ENCODE measurements at places on chromosomes 7 and 10.

DNA sequence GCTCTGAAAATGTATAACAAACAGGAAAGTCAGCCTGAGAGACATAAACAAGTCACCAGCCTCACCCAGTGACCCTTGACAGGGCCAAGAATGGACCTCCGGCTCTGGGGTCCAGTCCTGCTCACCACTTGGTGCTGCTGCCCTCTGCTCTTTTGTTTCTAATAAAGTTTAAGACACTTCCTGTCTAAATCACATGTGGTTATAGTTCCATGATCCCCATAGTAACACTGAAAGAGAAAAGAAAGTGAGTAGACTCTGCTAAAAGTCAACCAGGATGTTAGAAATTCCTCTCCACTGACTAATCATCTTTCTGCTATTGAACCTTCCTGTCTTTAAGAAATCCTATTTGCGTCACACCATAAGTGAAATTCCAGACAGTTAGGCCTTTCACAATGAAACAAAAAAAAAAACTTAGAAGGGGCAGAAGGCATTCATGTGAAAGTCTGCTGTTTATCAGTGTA, 179.2 kb upstream of the BET1 start:
- DNase-seq: no peak

GRCh38 chr7:157526005-157526912, 189.5 kb downstream of the DNAJB6 start:
- DNase-seq: no peak

GRCh38 chr10:30974355-30974754, 57.3 kb downstream of the ZNF438 start:
- no peak for DNase-seq

- no peak for DNase-seq
Observed at GRCh38 chr7:71618278-71618677, 486.3 kb downstream of the GALNT17 start.

DNA sequence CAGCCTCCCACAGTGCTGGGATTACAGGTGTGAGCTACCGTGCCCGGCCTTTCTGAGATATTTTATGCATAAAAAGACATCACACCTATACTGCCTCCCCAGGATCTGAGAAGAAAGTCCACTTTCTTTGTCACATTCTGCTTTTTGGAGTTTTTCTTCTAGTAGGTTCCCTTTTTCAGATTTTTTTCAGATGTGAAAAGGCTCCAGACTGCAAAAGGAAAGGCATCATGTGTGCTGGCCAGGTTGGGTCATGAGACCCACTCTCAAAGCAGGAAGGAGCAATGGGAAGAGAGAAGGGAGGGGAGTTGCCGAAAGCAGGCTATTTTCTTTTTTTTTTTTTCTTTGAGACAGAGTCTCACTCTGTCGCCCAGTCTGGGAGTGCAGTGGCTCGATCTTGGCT, 10.8 kb downstream of the BLVRA start:
- no peak for DNase-seq

DNA sequence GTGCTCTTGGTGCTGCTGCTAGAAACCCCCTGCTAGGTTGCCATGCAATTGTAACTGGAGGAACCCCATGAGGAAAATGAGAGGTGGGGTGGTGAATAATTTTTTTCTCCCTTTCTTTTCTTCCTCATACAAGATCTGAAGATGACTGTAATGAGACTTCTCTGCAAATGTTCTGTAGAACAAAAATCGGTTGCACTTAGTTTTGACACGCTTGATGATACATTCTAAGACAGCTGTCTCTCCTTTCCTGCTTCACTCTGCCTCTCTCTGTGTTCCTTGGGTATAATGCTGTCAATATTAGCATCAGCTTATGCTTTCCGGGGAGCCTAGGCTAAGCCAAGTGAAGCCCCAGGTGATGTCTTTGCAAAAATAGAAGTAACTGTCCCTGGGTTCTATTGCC, 721.5 kb downstream of the POM121L12 start:
- no peak for DNase-seq

- DNase-seq: no peak
Observed at GRCh38 chr10:29254123-29255046, 34.5 kb upstream of the LYZL1 start.

DNA sequence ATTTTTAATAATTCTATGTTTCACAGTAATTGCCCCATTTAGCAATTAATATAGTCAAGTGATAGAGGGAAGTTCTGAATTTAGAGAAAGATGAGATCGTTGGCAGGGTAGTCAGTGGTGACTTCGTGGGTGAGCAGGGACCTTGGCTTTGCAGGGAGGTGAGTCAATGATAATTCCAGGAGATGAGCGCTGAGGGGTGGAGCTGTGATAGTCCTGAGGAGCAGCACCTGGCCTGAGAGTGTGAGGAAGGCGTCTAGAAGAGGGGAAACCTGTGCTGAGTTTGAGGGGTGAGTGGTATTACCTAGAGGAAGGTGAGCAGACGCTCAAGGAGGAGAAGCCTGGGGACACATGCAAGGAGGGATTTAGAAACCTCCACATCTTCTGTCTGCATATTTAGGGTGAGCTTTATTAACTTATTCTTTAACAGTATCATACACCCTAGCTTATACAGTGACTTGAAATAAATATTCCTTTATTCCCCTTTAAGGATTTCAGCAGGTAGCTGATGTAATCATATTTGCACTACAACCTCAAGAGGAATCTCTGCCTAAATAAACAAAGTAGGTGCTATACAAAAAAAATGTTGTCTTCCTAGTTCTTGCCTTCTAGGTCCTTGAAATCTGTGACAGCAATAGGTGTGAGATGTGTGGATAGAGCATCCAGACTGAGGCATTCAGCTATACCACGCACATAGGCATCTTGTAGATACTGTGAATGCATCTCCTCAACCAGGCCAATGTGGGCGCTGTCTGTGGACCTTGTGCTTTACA, 2.1 kb upstream of the TRIL start:
- DNase-seq: no peak

DNA sequence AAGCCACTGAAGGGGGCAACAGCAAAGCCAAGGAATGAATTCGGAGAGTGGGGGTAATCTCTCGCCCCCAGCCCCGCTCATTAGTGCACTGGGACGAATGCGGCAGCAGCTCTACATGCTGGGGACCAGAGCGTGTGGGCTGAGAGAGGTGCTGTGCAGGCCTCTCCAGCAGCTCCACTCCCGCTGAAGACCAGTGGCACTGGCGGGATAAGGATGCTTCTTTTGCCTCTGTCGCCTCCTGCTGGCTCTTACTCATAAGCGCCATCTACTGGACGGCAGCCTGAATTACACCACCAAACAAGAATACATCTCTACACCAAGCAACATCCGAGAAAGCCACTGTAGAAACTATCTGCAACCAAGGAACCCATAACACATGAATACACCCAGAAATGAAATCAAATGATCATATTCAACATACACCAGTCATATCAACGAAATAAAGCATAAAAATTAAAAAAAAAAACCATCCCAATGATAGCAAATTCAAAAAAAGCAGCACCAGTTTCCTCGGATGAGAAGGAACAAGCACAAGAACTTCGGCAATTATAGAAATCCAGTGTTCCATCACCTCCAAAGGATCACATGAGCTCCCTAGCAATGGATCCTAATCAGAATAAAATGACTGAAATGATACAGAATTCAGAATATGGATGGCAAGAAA, 79.0 kb upstream of the TMEM168 start:
- peak; percentile 58 for DNase-seq

DNA sequence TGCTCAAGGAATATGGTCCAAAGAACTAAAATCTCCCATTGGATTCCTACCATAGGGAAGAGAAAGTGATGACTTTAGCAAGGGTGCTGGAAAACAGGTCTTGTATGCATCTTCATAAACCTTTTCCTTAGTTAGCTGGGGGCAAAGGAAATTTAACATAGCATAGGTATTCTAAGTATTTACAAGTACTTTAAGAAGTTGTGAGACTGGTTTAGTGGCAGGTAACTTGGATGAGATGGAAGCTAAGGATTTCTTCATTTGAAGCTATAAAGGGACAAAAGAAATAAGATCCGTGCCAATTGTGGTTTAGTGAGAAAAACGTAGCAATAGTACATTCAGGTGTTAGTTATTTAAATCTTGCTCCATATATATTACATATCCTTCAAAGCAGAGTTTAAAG, 183.4 kb upstream of the TCF7L2 start:
- no peak for DNase-seq

DNA sequence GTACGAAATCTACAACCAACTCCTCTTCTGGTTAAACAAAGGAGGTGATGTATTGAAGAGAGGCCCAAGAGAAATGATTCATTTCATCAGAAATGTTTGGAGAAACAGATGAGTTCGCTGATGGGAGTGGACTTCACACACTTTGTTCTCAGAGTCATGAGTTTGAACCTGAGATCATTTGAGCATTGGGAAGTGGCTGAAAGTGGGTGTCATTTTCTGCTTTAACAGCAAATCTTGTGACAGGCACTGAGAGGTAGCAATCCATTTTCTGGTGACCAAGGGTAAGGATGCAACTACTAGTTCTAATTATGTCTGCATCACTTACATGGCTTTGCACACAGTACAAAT, 51.4 kb downstream of the RBM20 start:
- DNase-seq: no peak

DNA sequence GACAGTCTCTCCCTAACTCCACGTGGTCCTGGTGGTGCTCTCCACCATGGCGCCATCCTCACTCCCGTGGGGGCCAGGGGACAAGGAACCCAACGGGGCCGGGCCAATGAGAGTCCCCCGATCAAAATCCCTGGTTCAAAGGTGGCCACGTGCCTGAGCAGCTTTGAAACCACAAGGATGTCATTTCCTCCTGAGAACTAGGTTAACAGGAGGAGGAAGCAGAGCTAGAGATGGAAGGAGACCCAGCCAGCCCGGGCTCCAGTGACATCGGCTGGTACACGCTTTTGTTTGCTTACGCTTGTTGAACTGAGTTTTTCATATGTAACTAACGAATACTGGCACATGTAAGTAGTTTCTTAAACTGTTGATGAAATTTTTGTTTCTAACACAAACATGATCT, 61.7 kb downstream of the PRPF18 start:
- no peak for DNase-seq

DNA sequence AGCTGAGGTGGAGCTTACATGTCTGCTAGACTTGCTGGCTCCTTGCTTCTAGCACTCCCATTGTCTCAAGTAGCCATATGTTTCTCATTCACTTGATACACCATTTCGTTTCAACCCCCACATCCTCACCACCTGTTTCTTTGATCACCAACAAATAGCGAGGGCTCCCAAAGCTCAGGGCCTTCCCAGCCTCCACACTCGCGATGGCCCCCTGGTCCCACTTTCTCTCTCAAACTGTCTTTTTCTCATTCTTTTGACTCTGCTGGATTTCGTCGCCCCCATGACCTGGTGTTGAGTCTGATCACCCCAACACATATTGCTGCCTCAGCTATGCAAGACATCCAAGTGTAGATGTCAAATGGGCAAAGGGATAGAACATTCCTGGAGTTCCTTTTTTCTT, 26.0 kb upstream of the SMNDC1 start:
- no peak for DNase-seq

DNA sequence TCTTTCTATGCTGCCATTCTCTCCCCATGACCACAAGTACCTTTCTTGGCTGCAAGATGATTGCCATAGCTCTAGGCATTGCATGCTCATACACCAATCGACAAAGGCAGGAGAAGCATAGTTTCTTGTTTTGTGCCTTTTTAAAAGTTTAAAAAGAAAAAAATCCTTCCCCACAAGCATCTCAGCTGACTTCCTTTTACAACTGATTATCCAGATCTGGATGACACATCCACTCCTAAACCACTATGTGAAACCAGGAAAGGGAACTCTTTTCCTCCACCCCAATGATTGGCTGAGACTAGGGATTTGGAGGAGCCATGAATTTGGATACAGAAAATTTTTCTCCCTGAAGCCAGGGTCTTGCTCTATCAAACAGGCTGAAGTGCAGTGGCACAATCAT, 14.5 kb upstream of the LRRC4 start:
- DNase-seq: no peak

DNA sequence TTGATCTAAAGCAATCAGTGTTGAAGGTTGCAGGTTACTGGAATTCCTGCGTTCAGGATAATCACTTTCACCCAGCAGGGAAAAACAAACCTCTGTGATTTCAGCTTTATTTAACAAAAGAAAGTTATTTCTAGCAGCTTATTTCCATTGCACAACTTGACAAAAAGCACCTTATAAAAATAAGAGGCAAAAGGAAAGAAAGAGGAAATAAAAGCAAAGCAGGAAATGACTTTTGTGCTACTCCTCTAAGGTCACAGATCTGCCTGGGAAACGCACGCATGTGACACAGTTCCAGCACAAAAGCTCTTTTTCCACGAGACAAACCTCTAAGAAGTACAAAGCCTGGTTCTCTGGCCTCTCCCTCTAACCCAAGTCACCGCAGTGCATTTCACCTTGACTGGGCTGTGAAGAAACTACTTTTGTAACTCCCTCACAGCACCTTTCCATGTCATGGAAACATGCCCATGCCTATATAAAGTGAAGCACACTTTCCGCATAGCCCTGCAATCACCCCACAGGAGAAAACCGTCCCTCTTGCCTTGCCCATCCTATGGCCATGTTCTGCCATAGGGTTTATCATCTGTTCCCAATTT, 870 bp downstream of the ANK3 start:
- DNase-seq: no peak

GRCh38 chr7:71828361-71828760, 583.8 kb downstream of the CALN1 start:
- DNase-seq: no peak

DNA sequence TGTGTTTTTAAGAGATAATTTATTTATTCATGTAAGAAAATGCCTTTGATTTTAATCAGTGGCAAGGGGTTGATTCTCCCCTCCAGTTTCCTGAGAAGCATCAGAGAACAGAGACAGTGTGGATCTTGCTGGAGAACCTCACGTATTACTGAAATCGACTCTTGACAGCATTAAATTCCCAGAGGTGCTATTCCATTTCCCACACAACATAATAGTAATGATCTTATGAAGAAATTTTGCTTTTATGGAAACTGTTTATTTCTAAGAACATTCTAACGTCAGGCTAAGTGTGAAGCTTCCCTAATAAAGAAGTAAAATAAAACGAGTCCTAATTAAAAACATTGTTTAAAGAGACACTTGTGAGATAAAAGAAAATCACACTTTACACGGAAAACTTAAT, 293.1 kb upstream of the NRP1 start:
- no peak for DNase-seq
